Glutamatergic neuron (in vitro differentiated cells): ENCODE measurements at places on chromosomes 11 and 22. TPM values are rescaled to one million over a fixed set of nuclear protein-coding genes. Genes with fewer than 3 reads are reported as not detected.

MCAT gene
- 12.7 TPM for total RNA-seq

APOA5 gene
- total RNA-seq: not detected

HDAC10 gene
- total RNA-seq: 88.2 TPM

TREH gene
- not detected for total RNA-seq

FHIP1B gene
- 25.3 TPM for total RNA-seq

BATF2 gene
- total RNA-seq: not detected

PLEKHB1 gene
- total RNA-seq: 4.8 TPM

RGL4 gene
- total RNA-seq: not detected

TMEM86A gene
- 5.4 TPM for total RNA-seq

PLAAT5 gene
- total RNA-seq: 11.2 TPM

PDGFD gene
- 0.49 TPM for total RNA-seq

TTC36 gene
- 1.9 TPM for total RNA-seq

LRRN4CL gene
- total RNA-seq: 1.8 TPM

PLEKHA7 gene
- 5.7 TPM for total RNA-seq

DCUN1D5 gene
- 51.8 TPM for total RNA-seq

MAP6 gene
- 313 TPM for total RNA-seq

LRRC4C gene
- total RNA-seq: 0.64 TPM

GDPD4 gene
- total RNA-seq: not detected

MIOX gene
- 4.0 TPM for total RNA-seq

TSGA10IP gene
- total RNA-seq: not detected

SCGB1C1 gene
- total RNA-seq: not detected

FJX1 gene
- 74.3 TPM for total RNA-seq

TUT1 gene
- total RNA-seq: 29.7 TPM

EMID1 gene
- total RNA-seq: 0.76 TPM

NCAM1 gene
- 819 TPM for total RNA-seq

GPR83 gene
- total RNA-seq: 2.9 TPM

DTX4 gene
- 4.1 TPM for total RNA-seq
